CD8-positive, alpha-beta memory T cell (primary cell): ENCODE measurements at places on chromosomes 16 and 17. TPM values are rescaled to one million over a fixed set of nuclear protein-coding genes. Genes with fewer than 3 reads are reported as not detected.
A peak's percentile ranks its signal among the peaks of the same experiment; 100 is the strongest.

DNA sequence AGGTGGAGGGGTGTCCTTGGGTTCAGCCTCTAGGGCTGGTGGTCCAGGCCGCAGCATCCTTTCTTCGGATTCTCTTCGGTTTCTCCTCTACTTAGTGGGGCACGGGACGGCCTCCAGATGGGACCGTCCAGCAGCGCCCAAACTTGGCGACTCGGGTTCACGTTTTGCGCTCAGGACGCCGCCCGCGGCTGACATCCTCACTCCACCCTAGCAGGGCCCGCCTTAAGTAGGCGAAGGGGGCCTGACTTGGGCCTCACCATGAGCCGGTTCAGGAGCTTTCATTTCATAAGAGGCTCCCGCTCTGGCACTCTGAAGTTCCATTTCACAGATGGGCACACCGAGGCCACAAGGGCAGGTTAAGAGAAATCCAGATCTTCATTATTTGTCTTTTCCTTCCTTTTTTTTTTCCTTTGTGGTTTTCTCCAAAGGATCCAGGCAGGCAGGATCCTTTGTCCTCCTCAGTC lies 141.2 kb downstream of the SEC14L1 start:
- peaks cover 8% of the 10 kb centered on the region for H3K27me3 ChIP-seq
- no peak overlapping the region for H3K4me3 ChIP-seq
- no peaks in the 10 kb centered on the region for H3K36me3 ChIP-seq
- peaks cover 14% of the 10 kb centered on the region for H3K4me1 ChIP-seq

DNA sequence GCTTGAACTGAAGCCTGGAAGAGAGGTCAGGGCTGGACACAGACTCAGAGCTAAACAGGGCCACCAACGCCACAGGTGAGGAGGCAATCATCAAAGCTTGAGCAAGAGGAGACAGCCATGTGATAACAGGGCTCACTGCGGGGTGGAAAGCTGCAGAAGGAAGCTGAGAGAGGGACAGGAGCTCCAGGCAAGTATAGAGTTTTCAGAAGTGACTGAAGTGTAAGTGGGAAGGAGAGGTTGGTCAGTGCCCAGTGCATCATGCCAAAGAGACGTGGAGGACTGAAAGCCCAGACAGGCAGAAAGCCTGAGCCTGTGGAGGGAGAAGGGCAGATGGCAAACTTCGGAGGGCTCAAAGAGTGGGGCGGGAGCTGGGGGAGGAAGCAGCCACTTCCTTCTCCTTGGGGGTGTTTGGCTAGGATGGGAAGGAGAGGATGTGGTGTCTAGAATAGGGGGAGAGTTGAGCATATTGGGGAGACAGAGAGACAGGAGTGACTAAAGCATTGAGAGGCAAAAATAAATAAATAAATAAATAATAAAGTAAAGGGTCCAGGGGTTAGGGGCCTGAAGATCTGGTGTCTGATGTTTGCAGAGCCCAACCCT lies 2.6 kb downstream of the KIFC3 start:
- H3K27ac ChIP-seq: no peak overlapping the region
- H3K36me3 ChIP-seq: no peaks in the 10 kb centered on the region
- H3K4me1 ChIP-seq: peaks cover 22% of the 10 kb centered on the region

DNA sequence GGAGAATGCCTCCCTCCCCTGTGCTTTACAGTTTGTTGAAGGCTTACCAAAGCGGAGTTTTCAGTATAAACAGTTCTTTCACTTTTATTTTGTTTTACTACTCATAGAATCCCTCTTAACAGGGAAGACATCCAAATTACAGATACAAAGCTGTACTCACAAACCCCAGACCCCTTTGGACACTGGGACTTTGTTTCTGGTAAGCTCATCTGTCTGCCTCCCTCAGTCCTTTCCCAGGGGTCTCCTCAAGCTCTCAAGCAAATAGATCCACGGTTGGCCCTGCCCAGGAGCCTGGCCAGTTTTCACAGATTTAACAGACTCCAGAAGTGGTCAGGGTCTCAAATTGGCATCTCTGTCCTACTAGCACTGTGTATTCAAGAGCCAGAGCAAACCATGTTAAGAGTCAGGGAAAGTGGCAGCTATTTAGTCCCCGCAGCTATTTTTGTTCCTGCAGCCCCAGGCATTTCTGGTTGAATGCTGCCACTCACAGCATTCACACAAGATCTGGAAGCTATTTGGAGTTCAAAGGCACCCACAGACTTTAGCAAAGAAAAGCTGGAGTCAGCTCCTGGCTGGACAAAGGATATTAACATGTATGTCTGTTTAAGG lies 54.2 kb downstream of the TMEM100 start:
- no peaks in the 10 kb centered on the region for H3K4me1 ChIP-seq
- no peak for DNase-seq
- no peaks in the 10 kb centered on the region for H3K36me3 ChIP-seq

GRCh38 chr16:50428116-50428515 lies 59.3 kb upstream of the BRD7 start:
- no peak overlapping the region for H3K27ac ChIP-seq
- no peak overlapping the region for H3K4me3 ChIP-seq
- DNase-seq: no peak
- H3K36me3 ChIP-seq: no peaks in the 10 kb centered on the region
- H3K4me1 ChIP-seq: no peaks in the 10 kb centered on the region
- H3K27me3 ChIP-seq: no peaks in the 10 kb centered on the region

DNA sequence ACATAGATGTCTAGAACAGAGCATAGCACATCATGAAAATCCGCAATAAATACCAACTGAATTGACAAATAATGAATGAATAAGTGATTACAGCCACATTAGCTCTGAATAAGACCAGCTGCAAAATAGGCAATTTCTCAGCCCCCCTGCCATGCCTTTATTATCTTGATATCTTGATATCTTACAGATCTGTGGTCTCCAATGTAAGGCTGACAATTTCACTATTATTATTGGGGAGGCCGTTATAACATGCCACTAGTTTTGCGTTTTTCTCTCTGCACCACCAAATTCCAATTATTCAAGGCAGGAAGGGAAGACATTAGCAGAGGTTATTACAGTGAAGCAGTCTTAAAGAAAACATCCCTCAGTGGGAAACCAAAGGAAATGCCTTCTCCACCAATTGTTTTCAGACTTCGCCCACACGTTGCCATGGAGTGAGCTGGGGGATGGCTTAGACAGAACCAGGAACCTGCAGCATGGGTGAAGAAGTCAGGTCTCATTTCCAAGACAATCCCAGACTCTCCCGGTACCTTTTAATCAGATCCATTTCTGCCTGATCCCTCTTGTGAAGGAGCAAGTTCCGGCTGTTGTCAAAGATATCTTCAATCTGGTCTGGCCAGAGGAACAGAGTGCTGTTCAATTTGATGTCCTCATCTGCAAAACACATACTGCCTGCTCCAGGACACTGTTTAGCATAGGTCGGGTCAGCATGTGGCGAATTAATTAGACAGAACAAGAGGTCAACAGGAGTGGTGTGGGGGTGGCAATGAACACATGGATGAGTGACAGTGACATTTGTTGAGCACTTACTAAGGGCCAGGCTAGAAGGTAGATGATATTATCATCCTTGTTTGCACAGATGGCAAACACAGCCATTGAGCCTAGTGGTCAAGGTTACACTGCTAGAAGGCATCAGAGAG lies 46.4 kb downstream of the DNAH3 start:
- H3K4me1 ChIP-seq: no peaks in the 10 kb centered on the region
- H3K27me3 ChIP-seq: no peaks in the 10 kb centered on the region
- H3K27ac ChIP-seq: no peak overlapping the region
- no peaks in the 10 kb centered on the region for H3K36me3 ChIP-seq
- no peak overlapping the region for H3K4me3 ChIP-seq
- no peak for DNase-seq

DNA sequence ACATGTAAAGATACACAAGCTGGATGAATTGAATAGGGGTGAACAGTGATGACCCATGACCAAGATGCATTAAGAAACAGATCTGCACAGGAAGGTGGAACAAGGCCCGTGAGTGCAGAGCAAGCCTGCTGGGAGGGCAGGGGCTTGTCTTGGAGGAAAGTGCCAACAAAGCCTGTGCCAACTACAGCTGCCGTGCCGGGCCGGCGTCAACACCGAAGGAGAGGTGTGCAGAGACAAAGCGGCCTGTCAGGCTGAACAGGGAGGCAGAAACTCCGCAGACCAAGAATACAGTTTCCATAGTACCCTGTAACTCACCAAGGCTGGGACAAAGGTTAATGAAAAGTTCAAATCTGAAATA lies 46.7 kb downstream of the ANKRD11 start:
- no peak overlapping the region for H3K4me3 ChIP-seq
- peak; percentile 32 for DNase-seq
- H3K36me3 ChIP-seq: no peaks in the 10 kb centered on the region
- H3K27me3 ChIP-seq: no peaks in the 10 kb centered on the region
- H3K27ac ChIP-seq: no peak overlapping the region

DNA sequence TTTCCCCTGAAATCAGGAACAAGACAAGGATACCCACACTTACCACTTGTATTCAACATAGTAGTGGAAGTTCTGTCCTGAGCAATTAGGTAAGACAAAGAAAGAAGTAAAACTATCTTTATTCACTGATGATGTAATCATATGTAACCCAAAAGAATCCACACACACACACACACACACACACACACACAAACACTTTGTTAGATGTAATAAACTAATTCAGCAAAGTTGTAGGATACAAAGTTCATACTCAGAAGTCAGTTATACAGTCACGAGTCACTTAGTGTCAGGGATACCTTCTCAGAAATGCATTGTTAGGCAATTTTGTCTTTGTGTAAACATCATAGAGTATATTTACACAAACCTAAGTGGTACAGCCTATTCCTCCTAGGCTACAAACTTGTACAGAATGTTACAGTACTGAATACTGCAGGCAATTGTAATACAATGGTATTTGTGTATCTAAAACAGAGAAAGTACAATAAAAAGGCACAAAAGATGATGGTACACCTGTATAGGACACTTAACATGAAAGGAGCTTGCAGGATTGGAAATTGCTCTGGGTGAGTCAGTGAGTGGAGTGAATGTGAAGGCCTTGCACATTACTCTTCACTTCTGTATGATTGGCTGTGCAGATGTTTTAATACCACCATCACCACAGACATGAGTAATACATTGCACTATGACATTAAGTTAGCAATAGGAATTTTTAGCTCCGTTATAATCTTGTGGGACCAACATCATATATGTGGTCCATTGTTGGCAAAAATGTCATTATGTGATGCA lies 370.1 kb downstream of the ZFHX3 start:
- no peaks in the 10 kb centered on the region for H3K27me3 ChIP-seq
- H3K4me1 ChIP-seq: no peaks in the 10 kb centered on the region
- H3K36me3 ChIP-seq: no peaks in the 10 kb centered on the region
- no peak for DNase-seq

- no peaks in the 10 kb centered on the region for H3K4me1 ChIP-seq
- no peaks in the 10 kb centered on the region for H3K36me3 ChIP-seq
- no peak for DNase-seq
- H3K27ac ChIP-seq: no peak overlapping the region
Observed at GRCh38 chr16:75029854-75030253, 31.0 kb downstream of the ZNRF1 start.

DNA sequence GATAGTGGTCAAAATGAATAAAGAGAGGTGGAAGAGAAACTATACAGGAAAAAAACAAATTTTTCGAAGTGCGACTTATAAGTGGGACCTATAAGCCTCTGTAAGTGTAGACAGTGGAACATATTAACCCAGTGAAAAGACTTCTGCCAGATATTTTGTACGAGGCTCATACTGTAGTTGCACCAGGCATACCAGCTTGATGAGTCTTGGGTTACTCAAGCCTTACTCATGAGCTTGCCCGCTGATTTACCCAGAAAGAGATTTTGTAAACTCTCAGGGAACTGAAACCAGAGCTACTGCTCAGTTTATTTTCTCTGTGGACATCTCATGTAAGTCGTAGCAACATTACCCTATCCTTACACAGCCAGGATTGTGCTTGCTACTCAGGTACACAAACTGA lies 708.0 kb upstream of the SOX9 start:
- H3K4me1 ChIP-seq: no peaks in the 10 kb centered on the region
- no peak overlapping the region for H3K27ac ChIP-seq
- H3K4me3 ChIP-seq: no peak overlapping the region
- H3K27me3 ChIP-seq: no peaks in the 10 kb centered on the region

GRCh38 chr17:20924306-20924705 lies 118.5 kb downstream of the USP22 start:
- no peak for DNase-seq
- no peaks in the 10 kb centered on the region for H3K27me3 ChIP-seq
- no peaks in the 10 kb centered on the region for H3K36me3 ChIP-seq

DNA sequence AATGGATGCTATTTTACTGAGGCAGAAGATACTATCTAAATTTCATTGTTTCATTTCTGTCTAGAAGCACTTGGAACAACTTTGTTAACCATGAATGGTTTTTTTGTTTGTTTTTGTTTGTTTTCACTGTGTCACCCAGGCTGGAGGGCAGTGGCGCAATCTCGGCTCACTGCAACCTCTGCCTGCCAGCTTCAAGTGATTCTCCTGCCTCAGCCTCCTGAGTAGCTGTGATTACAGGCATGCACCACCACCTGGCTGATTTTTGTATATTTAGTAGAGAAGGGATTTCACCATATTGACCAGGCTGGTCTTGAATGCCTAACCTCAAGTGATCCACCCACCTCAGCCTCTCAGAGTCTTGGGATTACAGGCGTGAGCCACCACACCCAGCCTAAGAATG lies 40.5 kb downstream of the ABHD15 start:
- no peaks in the 10 kb centered on the region for H3K27me3 ChIP-seq
- no peak for DNase-seq
- H3K4me3 ChIP-seq: no peak overlapping the region
- no peak overlapping the region for H3K27ac ChIP-seq

GRCh38 chr17:44878627-44879221 lies 20.5 kb downstream of the EFTUD2 start:
- no peaks in the 10 kb centered on the region for H3K4me1 ChIP-seq
- H3K27me3 ChIP-seq: no peaks in the 10 kb centered on the region
- peaks cover 72% of the 10 kb centered on the region for H3K36me3 ChIP-seq
- H3K4me3 ChIP-seq: no peak overlapping the region

- H3K4me3 ChIP-seq: no peak overlapping the region
- no peak overlapping the region for H3K27ac ChIP-seq
- H3K27me3 ChIP-seq: no peaks in the 10 kb centered on the region
- H3K4me1 ChIP-seq: no peaks in the 10 kb centered on the region
Observed at GRCh38 chr17:67528751-67529436, 151.8 kb downstream of the PITPNC1 start.

Gene G6PC1
- not detected for polyA plus RNA-seq

Gene NPIPB9
- not detected for polyA plus RNA-seq

Gene FOXN1
- polyA plus RNA-seq: not detected

Gene ENGASE
- 3.5 TPM for polyA plus RNA-seq

Gene CHST4
- not detected for polyA plus RNA-seq

Gene JPH3
- polyA plus RNA-seq: not detected

Gene FBXL16
- polyA plus RNA-seq: 16.9 TPM

Gene TPSD1
- not detected for polyA plus RNA-seq

Gene CBLN1
- not detected for polyA plus RNA-seq
